IPS DF 6.9 (cell line): ENCODE measurements at places on chromosomes 1 and 21.

DNA sequence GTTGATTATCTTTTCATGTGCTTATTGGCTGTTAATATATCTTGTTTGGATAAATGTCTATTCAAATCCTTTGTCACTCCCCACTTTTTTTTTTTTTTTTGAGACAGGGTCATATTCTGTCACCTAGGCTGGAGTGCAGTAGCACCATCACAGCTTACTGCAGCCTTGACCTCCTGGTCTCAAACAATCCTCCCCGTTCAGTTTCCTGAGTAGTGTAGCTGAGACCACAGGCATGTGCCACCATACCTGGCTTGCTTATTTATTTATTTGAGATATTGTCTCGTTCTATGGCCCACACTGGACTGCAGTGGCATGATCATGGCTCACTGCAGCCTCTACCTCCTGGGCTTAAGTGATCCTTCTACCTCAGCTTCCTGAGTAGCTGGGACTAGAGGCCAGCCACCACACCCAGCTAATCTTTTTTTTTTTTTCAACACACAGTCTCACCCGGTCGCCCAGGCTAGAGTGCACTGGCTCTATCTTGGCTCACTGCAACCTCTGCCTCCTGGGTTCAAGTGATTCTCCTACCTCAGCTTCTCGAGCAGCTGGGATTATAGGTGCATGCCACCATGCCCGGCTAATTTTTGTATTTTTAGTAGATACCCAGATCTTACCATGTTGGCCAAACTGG, 13.9 kb upstream of the MYCL start:
- DNase-seq = no peak

DNA sequence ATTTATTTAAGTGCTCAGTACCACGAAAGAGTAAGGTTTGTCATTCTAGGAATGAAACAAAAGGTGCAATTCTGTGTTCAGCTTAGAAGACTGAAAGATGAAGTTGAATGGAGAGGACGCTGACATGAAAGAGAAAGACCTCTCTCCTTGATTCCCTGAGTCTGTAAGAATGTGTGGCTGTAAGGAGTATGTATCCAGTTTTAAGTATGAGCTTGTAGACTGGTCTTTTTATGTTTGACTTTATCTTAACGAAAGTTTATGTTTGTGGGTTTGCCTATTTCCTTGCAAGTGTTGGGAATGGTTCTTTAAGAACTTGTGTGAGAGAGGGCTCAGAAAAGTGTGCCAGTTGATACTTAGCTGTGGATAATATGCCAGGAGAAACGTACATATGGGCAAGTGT, 1.4 kb downstream of the CHD1L start:
- no peak for DNase-seq

- DNase-seq = no peak
These were observed 123.8 kb upstream of the CTTNBP2NL start for GRCh38 chr1:112272101-112272772.

DNA sequence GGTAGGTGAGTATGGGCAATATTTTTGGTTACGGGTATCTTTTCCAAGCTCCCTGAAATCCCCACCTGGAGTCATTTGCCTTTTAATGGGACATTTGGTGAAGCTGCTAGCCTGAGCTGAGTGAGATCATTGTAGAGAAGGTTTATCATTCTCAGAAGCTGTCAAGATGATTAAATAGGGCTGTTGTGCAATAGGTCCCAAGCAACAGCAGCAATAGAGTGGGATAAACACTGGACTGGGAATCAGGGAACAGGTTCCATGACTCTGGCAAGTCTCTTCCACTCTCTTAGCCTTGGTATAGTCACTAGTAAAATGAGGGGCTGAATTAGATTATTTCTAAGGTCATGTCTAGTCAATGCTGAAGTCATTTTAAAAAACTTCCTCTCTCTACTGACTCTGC, 30.3 kb upstream of the FAM78B start:
- DNase-seq = no peak

GRCh38 chr1:145729666-145730436, 10.6 kb downstream of the CD160 start:
- DNase-seq = no peak

GRCh38 chr1:51916587-51917405, 38.3 kb upstream of the NRDC start:
- no peak for DNase-seq

GRCh38 chr1:167718914-167719691, 2.7 kb upstream of the MPZL1 start:
- DNase-seq = no peak

DNA sequence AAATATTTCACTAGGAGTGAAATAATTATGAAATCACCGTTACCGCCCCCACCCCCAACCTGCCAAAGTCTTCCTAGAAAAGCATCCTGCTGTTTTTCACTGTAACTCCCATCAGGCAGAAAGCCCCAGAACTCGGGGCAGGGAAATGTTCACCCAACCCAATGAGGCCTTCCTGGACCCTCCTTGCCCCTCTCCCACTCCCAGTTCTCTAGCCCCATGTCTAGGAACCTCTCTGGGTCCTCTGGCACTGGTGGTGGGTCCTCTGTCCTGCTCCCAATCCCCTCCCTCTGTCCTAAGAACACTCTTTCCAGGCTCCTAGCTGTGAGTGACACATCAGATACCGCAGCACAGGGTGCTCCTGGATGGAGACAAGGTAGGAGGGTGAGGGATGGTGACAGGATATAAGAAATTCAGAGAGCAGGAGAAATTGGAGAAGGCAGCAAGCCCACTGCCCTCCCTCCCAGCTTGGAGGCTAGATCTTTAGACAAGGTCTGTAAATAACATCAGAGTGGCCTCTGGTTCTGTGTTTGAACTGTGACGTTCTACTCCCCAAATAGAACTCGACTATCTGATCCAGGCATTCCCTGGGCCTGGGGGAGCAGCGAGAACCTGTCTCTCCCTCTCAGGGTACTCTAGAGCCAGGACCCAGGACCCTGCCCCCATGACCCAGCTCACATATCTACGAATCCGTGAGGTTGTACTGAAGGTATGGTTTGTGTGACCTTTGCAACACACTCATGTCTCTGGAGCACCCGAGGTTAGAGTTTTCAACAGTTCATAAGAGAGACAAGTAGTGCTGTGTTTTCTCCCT, 23.3 kb upstream of the BTG2 start:
- DNase-seq = no peak
